Activated CD4-positive, alpha-beta T cell treated with anti-CD3 and anti-CD28 coated beads, Interleukin-2, Interleukin-6, amounts not matched to agents 100 ng/mL and 50 ng/mL, durations not matched to agents 16 hours and 8 hours (primary cell): ENCODE measurements at places on chromosomes 11 and 22.

GRCh38 chr11:88619071-88619425 is 281.5 kb upstream of the CTSC start:
- DNase-seq: no peak

GRCh38 chr11:131616481-131617140 is 246.2 kb downstream of the NTM start:
- DNase-seq: peak; percentile 9

DNA sequence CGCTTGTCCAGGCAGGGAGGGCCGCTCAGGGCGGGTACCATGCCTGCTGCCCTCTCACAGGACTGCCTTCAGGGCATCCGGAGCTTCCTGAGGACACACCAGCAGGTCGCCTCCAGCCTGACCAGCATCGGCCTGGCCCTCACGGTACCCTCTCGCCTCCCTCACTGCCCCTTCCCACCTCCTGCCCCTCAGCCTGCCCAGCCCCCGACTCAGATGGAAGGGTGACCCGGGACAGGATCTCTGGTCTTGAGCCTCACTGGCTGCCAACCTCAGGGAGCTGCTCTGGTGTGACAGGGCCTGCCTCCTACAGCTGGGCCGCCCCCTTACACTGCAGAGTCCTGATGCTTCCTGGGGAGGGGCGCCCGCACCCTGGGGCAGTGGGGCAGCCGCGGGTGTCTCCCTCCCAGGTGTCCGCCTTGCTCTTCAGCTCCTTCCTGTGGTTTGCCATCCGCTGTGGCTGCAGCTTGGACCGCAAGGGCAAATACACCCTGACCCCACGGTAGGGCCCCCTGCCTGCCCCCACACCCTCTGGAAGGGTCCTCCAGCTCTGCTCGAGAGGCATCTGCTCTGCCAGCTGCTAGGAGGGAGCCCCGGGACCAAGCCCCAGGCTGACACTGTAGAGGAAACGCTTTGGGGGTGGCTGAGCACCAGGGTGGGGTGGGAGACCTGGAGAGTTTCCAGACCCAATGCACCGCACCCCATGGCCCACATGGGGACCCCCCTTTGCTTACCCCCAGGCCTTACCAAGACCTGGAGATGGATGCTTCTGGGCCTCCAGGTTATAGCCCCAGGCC is 14.6 kb downstream of the TSPAN32 start:
- DNase-seq: no peak

GRCh38 chr11:1751999-1752906 is 1.9 kb upstream of the IFITM10 start:
- no peak for DNase-seq

DNA sequence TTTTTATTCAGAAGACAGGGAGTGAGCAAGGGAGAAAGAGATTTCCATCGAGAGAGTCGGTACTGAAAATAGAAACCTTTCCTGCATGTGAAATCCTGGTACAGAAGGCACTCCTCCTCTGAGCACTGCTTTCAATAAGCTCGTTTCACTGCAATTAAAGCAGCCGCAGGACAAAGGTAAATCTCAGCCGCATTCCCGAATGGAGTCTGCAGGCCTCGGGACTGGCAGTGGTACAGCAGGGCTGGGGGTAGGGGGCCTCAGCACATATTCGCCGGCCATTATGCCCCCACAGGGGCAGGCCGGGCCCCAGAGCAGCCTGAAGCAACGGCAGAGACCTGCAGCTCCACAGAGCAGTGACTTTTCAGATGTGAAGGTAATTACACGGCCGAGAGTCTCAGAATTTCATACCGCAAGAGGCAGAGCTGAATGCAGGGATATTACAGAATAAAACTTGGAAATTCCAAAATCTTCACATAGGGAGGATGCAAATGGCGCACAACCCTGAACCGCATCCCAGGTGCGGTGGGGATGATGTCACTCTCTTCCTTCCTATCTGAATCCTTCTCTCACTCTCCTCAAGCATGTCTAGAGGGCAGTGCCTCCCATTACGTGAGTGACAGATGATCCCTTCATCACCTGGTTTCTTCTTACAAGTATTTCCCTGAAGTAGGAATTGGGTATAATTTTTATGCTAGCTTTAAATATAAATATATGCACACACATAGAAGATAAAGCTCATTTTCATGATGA is 622.1 kb downstream of the OPCML start:
- DNase-seq: no peak

DNA sequence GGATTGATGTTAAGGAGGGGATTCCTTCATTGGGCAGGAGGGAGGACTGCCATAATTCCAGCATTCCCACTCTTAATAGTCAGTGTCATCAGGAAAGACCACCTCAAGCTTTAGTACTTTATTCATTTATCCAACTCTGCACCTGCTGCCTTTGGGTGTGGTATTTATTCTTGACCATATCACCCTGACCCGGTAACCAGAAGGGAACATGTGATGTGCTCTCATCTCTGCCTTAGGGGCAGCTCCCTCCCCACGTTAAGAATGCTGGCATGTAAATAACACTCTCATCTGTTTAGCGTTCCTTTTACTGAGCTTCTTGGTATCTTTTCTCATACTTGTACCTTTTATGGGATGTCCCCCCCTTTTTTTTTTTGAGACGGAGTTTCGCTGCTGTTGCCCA is 7.7 kb downstream of the CAT start:
- no peak for DNase-seq

DNA sequence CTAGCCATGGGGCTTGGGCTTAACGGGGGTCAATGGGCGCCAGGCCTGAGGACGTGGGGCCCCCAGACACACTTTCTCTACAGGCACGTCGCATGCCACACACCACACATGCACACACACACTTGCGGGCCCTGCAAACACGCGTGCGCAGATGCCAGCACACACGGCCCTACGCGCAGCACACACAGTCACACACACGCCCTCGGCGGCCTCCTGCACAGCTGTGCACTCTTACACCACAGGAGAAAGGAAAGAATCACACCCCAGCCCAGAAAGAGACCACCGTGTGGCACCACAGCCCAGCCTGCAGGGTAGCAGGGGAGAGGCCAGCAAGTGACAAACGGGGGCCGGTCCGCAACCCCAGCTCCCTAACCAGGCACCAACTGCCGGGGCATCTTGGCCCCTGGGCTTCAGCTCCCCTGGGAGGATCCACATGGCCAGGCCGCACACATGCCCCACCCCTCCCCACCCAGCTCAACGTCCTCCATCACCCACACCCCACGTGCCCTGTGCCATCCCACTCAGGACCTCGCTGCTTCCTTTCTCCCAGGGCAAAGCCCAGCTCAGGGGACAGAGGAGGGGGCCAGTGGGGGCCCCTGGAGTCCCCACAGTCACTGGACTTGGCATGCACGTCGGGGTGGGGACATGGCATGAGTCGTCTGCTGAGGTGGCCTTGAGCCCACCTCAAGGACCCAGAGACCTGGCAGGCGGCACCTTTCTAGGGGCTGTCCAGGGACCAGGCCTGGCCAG is 26.3 kb upstream of the TH start:
- DNase-seq: no peak

DNA sequence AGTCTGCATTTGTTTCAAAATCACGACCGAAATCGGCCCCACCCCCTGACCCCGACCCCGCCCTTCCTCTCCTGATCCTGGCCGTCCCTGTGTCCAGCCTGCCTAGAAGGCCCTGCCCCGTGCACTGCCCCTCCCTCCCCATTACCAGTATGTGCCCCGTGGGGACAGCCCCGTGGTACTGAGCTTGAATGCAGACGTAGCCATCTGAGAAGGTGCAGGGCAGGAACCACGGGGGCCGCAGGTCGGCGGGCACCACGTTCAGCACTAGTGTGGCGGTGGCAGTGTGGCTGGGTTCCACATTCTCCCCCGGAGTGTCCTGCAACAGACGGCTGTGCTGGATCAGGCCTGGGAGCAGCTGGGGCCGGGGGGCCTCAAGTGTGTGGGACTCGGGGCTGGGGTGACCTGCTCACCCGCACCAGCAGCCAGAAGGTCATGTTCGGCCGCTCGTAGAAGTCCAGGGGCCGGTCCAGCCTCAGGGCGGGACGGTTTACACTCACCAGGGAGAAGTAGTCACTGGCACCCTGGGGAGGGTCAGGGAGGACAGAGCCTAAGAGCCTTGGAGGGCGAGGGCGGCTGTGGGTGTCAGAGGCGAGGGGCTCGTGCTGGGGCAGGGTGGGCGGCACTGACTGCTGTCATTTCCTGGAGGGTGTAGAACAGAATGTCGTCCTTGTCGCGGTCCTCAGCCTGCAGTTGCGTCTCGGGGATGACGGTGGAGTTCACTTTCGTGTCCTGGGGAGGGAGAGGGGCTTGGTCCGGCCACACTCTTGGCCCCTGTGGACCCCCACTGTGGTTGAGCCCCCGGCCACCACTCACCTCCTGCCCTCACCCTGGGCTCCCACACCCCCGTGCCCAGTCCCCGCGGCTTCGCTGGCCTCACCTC is 3.6 kb downstream of the CDHR5 start:
- no peak for DNase-seq
